Caki2 (cell line): ENCODE measurements at places on chromosomes 5 and 9.

DNA sequence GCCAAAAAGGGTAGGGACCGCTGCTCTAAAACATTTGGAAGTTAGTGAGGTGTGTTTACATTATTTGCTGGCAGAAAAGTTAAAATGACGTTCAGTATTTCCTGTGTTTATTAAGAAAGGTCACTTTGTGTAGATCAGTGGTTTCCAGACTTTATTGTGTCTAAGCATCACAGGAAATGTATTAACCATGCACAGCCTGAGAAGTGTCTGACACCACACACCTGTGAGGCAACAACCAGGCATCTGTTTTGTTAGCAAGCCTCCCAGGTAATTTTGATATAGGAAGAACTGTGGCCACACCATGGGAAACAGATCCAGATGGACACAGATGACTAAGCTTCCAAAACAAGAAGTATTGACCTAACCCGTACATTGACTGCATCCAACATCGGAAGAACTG, 12.0 kb downstream of the TTC1 start:
- DNase-seq: no peak

- DNase-seq: no peak
Measured at GRCh38 chr9:295576-295975, 80.9 kb downstream of the DOCK8 start.

DNA sequence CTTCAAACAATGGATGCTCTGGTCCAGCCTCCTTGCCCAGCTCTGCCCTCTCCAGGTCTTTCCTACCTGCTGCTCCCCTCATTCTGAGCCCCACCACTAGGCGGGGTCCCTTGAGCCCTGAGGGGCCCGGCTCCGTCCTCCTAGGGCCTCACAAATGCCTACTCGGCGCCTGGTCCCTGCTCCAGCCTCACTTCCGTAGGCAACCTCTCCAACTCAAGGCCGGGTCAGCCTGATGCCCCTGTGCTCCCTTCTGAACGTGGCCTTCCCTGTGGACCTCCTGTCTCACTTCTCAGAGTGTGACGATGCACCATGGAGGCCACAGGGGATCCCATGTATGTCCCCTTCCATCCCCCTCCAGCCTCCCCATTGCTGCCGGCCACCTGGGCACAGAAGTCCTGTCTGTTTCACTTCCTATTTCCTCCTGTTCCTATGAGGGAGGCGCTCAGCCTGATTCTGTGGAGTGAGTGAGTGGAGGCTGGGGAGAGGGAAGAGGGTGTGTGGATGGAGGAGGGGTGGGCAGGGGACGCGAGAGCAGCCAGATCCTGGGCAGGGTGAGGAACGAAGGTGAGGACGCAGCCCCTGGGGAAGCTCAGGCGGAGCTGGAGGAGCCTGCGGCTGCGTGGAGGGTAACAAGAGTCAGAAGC, 127.2 kb upstream of the FAM120A start:
- DNase-seq: no peak

- no peak for DNase-seq
Measured at GRCh38 chr5:54523534-54523933, 6.0 kb downstream of the SNX18 start.

DNA sequence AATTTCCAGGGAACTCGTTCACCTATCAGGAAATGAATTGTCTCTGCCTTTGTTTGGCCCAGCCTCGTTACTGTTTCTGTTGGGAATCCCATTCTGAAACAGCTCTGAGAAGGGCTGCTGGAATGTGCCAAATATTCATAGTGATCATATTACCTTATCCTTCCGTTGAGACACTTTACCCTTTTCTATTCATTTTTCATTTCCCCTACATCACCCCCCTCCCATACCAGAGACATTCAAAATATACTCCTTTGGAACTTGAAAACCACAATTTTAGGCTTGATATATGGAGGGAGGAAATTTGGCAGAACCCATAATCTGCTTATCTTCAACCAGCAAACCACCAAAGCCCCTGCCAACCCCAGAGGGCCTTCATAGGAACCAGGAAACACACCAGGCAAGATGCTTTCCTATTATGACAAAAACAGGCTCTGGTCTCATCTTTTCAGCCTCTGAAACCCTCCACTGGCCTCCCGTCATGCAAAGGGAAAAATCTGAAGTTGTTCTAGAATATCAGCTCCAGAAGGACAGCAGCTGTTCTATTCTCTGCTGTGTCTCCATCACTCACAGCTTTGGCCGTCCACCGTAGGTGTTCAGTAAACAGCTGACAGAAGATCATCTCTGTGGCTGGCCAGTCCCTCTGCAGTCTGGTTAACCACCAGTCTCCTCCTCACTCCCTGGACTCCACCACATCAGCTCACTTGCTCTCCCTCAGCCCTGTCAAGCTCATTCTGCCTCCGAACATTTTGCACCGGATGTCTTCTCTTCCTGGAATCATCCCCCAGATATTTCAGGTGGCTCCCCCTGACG, 217.2 kb upstream of the WWC1 start:
- no peak for DNase-seq
